Left ventricle myocardium inferior (tissue), 1 donor: ENCODE measurements at places on chromosomes 7 and 10. TPM values are rescaled to one million over a fixed set of nuclear protein-coding genes. Genes with fewer than 3 reads are reported as not detected.

PRTFDC1 gene
- total RNA-seq: 1.5 TPM

CNTNAP2 gene
- total RNA-seq: 0.99 TPM

FAM13C gene
- 5.2 TPM for total RNA-seq

ERVW-1 gene
- not detected for total RNA-seq

FOXI2 gene
- total RNA-seq: 0.08 TPM

TMEM140 gene
- 23.3 TPM for total RNA-seq

MRPS33 gene
- total RNA-seq: 123 TPM

NPC1L1 gene
- total RNA-seq: 0.19 TPM

- H3K36me3 ChIP-seq: no peaks in the 10 kb centered on the region
- H3K4me3 ChIP-seq: no peak overlapping the region
- H3K27ac ChIP-seq: no peak overlapping the region
- no peaks in the 10 kb centered on the region for H3K4me1 ChIP-seq
- H3K27me3 ChIP-seq: no peaks in the 10 kb centered on the region
These were observed 156.1 kb upstream of the CTBP2 start for GRCh38 chr10:125316436-125316835.

GRCh38 chr7:128424686-128425275, 15.0 kb upstream of the IMPDH1 start:
- no peak for DNase-seq
- no peaks in the 10 kb centered on the region for H3K36me3 ChIP-seq
- H3K27me3 ChIP-seq: no peaks in the 10 kb centered on the region
- H3K4me3 ChIP-seq: no peak overlapping the region
- peaks cover 16% of the 10 kb centered on the region for H3K4me1 ChIP-seq
- H3K27ac ChIP-seq: no peak overlapping the region

DNA sequence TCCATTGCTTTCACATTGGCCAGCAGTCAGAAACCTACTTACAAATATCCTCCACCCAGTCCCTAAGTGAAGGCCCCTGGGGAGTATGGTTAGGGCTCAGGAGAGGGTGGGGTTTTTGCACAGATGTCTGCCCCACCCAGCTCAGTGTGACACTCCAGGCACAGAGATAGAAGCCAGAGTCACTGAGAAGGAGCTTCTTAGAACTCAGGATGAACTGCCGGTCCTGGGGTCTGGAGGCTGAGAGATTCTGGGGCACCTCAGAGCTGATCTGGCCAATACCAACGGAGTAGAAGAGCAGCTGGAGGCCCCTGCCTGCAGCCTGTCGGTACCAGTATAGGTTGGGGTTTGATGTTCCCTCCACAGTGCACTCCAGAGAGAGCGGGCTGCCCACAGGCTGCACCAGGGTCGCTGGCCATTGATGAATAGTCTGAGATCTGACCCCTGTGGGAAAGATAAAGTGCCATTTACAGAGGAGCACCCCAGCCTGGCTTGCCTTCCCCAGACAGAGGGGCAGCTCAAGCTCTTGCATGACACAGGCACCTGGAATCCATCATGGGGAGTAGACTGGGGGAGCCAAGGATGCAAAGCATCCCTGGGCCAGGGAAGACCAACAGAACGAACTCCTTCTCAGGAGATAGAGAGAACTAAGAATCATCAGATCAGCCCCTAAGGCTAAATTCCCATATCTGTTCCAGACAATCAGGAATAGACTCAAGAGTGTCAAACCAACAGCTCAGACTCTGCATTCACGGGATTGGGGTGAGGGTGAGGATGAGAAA, 41.9 kb downstream of the PRSS2 start:
- no peak for DNase-seq
- H3K4me1 ChIP-seq: no peaks in the 10 kb centered on the region
- H3K4me3 ChIP-seq: no peak overlapping the region
- H3K36me3 ChIP-seq: no peaks in the 10 kb centered on the region
- H3K27me3 ChIP-seq: peaks cover 98% of the 10 kb centered on the region

- H3K36me3 ChIP-seq: no peaks in the 10 kb centered on the region
- no peak overlapping the region for H3K4me3 ChIP-seq
- no peak for DNase-seq
- peaks cover 4% of the 10 kb centered on the region for H3K4me1 ChIP-seq
- H3K27me3 ChIP-seq: no peaks in the 10 kb centered on the region
These were observed 161.7 kb downstream of the NRBF2 start for GRCh38 chr10:63294781-63295180.

GRCh38 chr7:471866-472639, 47.6 kb downstream of the PDGFA start:
- peak overlapping the region; percentile 68 for H3K27ac ChIP-seq
- no peak overlapping the region for H3K4me3 ChIP-seq
- no peaks in the 10 kb centered on the region for H3K27me3 ChIP-seq

DNA sequence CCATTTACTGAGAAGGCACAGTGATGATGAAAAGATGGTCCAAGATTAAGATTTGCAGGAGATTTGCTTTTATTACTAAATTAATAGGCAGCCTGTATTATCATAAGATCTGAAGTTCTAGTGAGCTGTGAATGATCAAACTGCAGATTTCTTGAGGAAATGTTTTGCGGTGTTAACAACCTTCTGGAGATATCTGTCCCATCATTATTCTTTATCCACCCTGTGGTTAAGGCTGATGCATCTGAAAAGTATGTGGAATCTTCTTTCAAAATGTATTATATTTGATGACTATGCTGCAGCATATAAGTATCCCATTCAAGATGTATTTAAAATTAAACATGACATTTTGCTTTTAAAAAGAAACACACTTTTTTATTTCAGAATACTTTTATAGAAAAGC, 150.3 kb downstream of the POLR1F start:
- H3K27me3 ChIP-seq: no peaks in the 10 kb centered on the region
- no peak overlapping the region for H3K4me3 ChIP-seq
- no peak for DNase-seq
- H3K4me1 ChIP-seq: no peaks in the 10 kb centered on the region
